ENCODE measurements at places on chromosomes 7 and 10. TPM values are rescaled to one million over a fixed set of nuclear protein-coding genes. Genes with fewer than 3 reads are reported as not detected.

- peak overlapping the region; percentile 98 for H3K27ac ChIP-seq
- H3K4me3 ChIP-seq, result peak overlapping the region; percentile 93
- no peaks in the 10 kb centered on the region for H3K27me3 ChIP-seq
- H3K4me1 ChIP-seq, result peaks cover 52% of the 10 kb centered on the region
- DNase-seq, result peak; percentile 25
Measured at GRCh38 chr10:89414879-89415821, 782 bp downstream of the IFIT5 start.

DNA sequence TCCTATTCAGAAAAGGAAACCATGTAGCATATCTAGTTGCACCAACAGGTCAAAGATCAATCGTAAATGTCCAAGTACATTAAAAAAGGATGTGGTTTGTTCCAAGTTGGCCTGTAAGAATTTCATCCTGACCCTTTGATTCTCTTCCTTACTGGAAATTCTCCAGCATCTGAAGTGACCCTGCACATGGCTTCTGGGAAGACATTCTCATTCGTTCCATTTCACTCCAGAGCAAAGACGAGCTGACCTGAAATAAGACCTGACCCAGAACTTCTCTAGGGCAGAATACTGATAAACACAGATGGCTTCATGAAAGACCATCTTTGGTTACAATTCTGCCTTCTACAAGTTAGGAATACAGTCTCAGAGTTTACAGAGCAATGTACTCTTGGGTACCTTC lies 39.8 kb downstream of the ASB4 start:
- H3K36me3 ChIP-seq, result no peaks in the 10 kb centered on the region
- no peak for DNase-seq
- no peak overlapping the region for H3K4me3 ChIP-seq
- no peaks in the 10 kb centered on the region for H3K4me1 ChIP-seq
- no peak overlapping the region for H3K27ac ChIP-seq

GRCh38 chr7:1804310-1804709 lies 134.2 kb downstream of the ELFN1 start:
- no peak for DNase-seq
- no peak overlapping the region for H3K4me3 ChIP-seq
- H3K27ac ChIP-seq, result no peak overlapping the region
- no peaks in the 10 kb centered on the region for H3K4me1 ChIP-seq

DNA sequence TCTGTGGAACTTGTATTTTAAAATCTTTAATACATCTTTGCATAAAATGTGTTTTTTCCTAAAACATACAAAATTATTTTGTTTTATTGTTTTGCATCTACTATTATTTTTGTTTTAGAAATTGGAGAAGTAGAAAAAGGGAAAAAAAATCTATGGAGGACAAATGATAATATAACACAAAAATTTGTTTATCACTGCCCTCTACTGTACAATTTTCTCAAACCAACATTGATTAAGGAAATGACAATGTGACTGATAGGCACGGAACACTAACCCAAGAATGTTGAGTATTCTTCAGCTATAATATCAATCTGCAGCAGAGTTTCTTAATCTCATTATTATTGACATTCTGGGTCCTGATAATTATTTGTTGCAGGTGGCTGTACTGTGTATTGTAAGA lies 9.5 kb upstream of the ING3 start:
- no peak overlapping the region for H3K27ac ChIP-seq
- peaks cover 3% of the 10 kb centered on the region for H3K27me3 ChIP-seq
- no peaks in the 10 kb centered on the region for H3K4me1 ChIP-seq
- no peak overlapping the region for H3K4me3 ChIP-seq

ELN gene
- polyA plus RNA-seq, result not detected

- H3K4me1 ChIP-seq, result peaks cover 24% of the 10 kb centered on the region
- no peaks in the 10 kb centered on the region for H3K36me3 ChIP-seq
- H3K4me3 ChIP-seq, result no peak overlapping the region
Measured at GRCh38 chr7:77425101-77426051, 9.2 kb upstream of the GSAP start.

PRKCQ gene
- polyA plus RNA-seq, result 51.6 TPM

DNA sequence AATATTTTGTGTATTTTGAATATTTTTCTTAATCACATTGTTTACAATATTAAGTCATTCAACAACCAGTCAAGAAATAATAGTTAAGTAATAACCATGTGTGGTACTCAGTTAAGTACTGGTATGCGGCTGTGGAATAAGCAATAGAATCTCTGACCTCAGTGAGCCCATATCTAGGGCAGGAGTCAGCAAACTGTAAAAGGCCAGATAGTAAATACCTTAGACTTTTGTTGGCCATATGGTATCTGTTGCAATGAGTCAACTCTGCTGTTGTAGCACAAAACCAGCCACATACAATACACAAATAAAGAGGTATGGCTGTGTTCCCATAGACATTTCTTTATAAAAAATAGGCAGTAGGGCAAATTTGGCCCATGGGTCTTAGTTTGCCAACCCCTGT lies 311.6 kb upstream of the SEMA3A start:
- no peak for DNase-seq
- H3K27ac ChIP-seq, result no peak overlapping the region
- H3K36me3 ChIP-seq, result no peaks in the 10 kb centered on the region
- H3K27me3 ChIP-seq, result no peaks in the 10 kb centered on the region
- H3K4me1 ChIP-seq, result no peaks in the 10 kb centered on the region
- H3K4me3 ChIP-seq, result no peak overlapping the region

GRCh38 chr7:147193476-147193875 lies 1076.9 kb downstream of the CNTNAP2 start:
- H3K4me3 ChIP-seq, result no peak overlapping the region
- H3K4me1 ChIP-seq, result no peaks in the 10 kb centered on the region
- H3K27me3 ChIP-seq, result no peaks in the 10 kb centered on the region

DNA sequence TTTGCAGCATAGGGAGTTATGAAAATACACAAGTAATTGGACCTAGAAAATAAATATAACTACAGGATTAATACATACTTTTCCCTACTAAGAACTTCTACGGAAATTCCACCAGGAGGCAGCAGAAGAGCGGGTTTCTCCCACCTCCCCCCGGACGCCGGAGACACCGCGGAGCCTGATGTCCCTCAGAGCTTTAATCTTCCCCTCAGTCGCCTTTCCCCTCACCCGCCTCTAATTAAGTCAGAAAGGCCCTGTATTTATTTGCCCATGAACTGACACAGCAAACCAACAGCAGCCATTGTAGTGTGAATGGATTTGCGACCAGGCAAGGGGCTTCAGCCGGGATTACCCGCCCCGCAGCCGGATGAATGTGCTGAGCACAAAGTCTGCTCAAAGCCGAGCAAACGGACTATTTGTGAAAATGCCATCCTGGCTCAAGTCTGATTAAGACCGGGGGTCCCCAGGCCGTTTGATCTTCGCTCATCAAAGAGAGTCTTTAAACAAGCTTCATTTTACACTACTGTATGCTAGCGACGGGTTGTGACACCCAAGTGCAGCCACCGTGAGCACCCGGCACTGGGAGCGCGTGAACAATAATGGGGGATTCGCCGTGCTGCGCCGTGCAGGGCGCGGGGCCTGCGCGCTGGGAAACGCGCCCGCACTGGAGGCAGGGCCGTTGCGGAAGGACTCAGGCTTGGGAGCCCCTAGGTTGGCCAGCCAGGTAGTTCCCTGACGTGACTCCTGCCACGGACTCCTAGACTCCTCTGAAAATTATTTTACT lies 5.6 kb upstream of the DKK1 start:
- H3K4me3 ChIP-seq, result peak overlapping the region; percentile 61
- no peak for DNase-seq
- H3K27me3 ChIP-seq, result peaks cover 51% of the 10 kb centered on the region

DNA sequence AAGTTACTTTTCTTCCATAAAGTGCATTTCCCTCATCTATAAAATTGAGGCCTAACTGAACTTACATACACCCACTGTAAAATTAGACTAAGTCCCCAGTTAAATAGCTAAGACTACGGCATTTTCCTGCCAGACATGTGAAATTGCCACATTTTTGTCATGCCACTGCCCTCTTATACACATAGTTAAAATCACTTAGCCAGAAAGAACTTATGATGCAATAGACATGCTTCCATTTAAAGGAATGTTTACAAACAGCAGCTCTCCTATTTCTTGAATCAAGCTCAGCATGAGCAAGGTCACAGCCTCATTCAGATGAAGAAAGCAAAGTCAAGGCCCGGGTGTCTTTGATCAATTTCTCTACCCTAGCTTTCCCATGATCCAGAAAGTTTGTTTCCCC lies 175.7 kb downstream of the LRRN3 start:
- no peak overlapping the region for H3K4me3 ChIP-seq
- H3K27ac ChIP-seq, result no peak overlapping the region
- H3K27me3 ChIP-seq, result no peaks in the 10 kb centered on the region

GRCh38 chr7:32502728-32503127 lies 7.4 kb downstream of the AVL9 start:
- H3K4me1 ChIP-seq, result peaks cover 59% of the 10 kb centered on the region
- H3K27ac ChIP-seq, result peak overlapping the region; percentile 34
- H3K4me3 ChIP-seq, result peak overlapping the region; percentile 55
- DNase-seq, result no peak

- no peak overlapping the region for H3K4me3 ChIP-seq
- H3K27ac ChIP-seq, result no peak overlapping the region
- H3K36me3 ChIP-seq, result no peaks in the 10 kb centered on the region
- no peaks in the 10 kb centered on the region for H3K4me1 ChIP-seq
- peaks cover 1% of the 10 kb centered on the region for H3K27me3 ChIP-seq
Measured at GRCh38 chr7:115269486-115269885, 347.6 kb downstream of the MDFIC start.

DNA sequence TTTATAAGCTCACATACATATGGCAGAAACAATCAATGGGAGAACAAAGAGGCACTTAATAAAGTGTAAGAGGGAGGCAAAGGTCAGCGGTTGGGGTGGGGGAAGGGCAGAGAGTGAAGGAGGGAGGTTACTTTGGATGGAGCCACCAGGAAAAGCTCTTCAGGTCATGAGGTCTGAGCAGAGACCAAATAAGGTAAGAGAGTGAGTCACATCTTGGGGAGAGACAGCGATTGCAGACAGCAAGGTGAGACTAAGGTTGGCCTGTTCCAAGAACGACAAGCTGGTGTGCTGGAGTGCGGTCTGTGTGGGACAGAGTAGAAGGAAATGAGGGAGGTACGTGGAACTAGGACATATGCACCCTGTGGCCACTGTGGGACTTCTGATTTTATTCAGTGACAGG lies 74.3 kb upstream of the TOMM7 start:
- no peak for DNase-seq
- peaks cover 35% of the 10 kb centered on the region for H3K27me3 ChIP-seq
- H3K36me3 ChIP-seq, result no peaks in the 10 kb centered on the region

C7orf57 gene
- polyA plus RNA-seq, result not detected

DNA sequence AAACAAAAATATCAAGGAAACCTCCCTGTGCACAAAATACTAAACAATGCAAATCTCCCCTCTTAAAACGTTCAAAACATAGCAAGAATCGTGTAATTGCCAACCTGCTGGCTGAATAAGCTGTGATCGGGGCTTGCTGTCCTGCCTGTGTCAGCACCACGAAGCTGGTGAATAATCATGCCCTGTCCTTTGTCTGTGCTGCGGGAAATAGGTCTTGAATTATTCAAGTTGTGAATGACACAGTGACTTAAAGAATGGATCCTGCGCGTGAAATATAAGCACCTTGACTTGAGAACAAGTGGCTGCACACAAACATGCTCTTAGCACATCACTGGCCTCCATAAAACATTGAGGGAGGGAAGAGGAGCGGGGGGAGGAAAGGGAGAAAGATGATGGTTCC lies 130.2 kb downstream of the OAT start:
- H3K27ac ChIP-seq, result no peak overlapping the region
- H3K27me3 ChIP-seq, result no peaks in the 10 kb centered on the region
- no peaks in the 10 kb centered on the region for H3K36me3 ChIP-seq
- no peak overlapping the region for H3K4me3 ChIP-seq

GRCh38 chr7:106693677-106694353 lies 32.9 kb upstream of the CCDC71L start:
- H3K4me3 ChIP-seq, result no peak overlapping the region
- no peak for DNase-seq
- no peaks in the 10 kb centered on the region for H3K36me3 ChIP-seq
- peaks cover 9% of the 10 kb centered on the region for H3K4me1 ChIP-seq
- H3K27me3 ChIP-seq, result no peaks in the 10 kb centered on the region

GRCh38 chr10:15461353-15462108 lies 90.4 kb upstream of the FAM171A1 start:
- no peak overlapping the region for H3K4me3 ChIP-seq
- peaks cover 53% of the 10 kb centered on the region for H3K27me3 ChIP-seq
- H3K27ac ChIP-seq, result no peak overlapping the region
- no peak for DNase-seq
- peaks cover 15% of the 10 kb centered on the region for H3K36me3 ChIP-seq

- H3K36me3 ChIP-seq, result no peaks in the 10 kb centered on the region
- peaks cover 4% of the 10 kb centered on the region for H3K27me3 ChIP-seq
- DNase-seq, result no peak
Measured at GRCh38 chr10:72665925-72666324, 26.0 kb upstream of the MCU start.

- no peak overlapping the region for H3K4me3 ChIP-seq
- peaks cover 1% of the 10 kb centered on the region for H3K27me3 ChIP-seq
- H3K4me1 ChIP-seq, result no peaks in the 10 kb centered on the region
- H3K27ac ChIP-seq, result no peak overlapping the region
- DNase-seq, result no peak
Measured at GRCh38 chr10:128808921-128809440, 658.1 kb upstream of the MGMT start.

ADGRA1 gene
- polyA plus RNA-seq, result not detected

- no peak overlapping the region for H3K27ac ChIP-seq
- no peak overlapping the region for H3K4me3 ChIP-seq
- DNase-seq, result no peak
- H3K27me3 ChIP-seq, result no peaks in the 10 kb centered on the region
- H3K36me3 ChIP-seq, result no peaks in the 10 kb centered on the region
Measured at GRCh38 chr7:22364900-22365299, 7.9 kb upstream of the RAPGEF5 start.

DNA sequence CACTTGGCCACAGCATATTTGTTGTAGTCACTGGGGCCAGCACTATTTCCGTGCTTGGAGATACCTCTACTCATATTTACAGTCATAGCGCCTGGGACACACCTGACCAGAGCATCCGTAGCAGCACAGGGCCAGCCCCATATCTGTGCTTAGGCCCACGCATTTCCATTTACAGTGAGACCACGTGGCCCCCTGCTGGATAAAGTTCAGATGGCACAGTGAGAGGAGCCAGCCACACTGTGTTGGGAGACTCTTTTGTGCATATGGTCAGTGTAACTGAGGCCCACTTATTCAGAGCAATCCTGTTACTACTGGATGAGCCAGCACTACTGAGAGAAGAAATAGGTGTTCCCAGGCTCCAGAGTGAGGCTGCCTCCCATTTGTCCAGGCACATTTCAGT lies 455.3 kb downstream of the REEP3 start:
- H3K36me3 ChIP-seq, result no peaks in the 10 kb centered on the region
- no peak overlapping the region for H3K4me3 ChIP-seq
- no peak overlapping the region for H3K27ac ChIP-seq
- peaks cover 4% of the 10 kb centered on the region for H3K27me3 ChIP-seq
- DNase-seq, result no peak
